ENCODE measurements at places on chromosomes 5 and 9.

- DNase-seq: peak; percentile 46
Observed at GRCh38 chr5:32942225-32942989, 231.3 kb downstream of the NPR3 start.

DNA sequence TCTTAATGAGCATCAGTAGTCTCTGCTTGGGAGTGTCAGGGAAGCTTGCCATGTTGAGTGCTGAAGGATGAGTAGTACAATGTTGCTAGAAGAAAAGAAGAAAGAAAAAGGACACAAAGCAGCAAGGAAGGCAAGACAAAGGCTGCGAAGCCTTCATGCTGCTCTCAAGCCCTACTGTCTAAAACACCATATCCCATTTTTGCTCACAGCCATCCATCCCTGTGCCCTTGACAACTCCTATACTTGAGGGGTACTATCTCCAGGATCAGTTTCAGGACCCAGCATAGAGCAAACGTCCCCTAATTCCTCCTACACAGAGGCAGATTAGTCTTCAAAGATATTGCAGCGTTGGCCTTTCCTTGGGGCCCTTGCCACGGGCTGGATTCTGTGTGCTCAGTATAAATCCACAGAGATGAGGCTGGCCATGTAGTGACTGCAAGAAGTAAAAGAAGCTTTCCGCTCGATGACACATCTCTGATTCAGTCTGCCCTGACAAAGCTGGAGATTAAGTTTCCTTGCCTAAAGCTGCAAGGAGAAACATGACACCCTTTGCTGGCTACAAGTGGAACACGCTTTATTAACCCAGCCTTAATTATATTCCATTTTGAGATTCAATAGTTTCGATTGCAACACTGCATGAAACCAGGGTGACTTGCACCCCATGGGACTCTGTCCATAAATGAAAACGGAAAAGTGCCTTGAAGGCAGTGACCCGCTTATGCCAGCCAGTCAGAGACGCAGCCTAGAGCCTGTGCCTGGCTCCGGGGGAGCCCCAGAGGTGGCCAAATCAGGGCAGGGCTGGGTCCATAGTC is 304.6 kb downstream of the ACTL7B start:
- DNase-seq: no peak

DNA sequence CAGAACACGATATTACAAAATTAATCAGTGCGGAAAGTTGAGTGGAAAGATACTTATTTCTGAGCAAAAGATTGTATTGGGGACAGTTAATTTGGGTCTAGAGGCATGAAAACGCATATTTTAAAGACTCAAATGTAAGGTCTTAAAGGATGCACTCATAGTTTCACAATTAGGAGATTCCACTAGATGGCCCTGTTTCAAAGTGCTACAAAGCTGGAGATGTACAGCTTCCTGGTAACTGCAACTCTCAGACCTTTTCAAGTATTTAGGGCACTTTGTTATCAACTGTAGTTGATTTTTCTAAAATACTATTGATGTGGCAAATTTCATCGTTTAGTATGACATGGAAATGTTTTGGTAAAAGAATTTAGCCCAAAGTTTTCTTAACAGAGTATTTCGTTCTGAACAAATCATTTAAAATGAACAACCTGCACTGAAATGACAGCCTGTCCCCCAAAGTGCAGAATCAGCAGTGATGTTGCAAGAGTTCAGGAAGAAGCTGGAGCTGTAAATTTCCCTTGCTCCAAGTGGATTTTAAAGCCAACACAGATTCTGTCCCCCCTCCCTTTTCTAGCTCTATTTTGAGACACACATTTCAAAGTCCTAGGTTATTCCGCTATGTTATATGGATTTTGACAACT is 16.2 kb upstream of the NDUFB6 start:
- peak; percentile 69 for DNase-seq

DNA sequence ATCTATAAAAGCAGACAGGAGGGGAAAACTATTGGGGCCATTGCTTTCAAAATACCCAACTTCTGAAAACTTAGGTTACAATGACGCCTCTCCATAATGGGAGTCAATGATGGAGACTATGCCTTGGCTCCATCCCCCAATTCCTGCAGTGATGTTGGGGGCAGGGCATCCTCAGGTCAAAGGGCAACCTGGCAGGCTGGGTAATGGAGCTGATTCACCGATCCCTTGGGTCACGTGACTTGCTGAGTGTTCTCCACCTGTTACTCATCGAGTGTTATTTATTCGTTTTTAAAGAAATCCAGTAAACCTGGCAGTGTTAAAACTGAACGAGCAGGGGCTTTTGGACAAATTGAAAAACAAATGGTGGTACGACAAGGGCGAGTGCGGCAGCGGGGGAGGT is 244.4 kb downstream of the FAM114A2 start:
- no peak for DNase-seq

- no peak for DNase-seq
Observed at GRCh38 chr9:114968671-114969070, 38.3 kb upstream of the TNFSF8 start.

DNA sequence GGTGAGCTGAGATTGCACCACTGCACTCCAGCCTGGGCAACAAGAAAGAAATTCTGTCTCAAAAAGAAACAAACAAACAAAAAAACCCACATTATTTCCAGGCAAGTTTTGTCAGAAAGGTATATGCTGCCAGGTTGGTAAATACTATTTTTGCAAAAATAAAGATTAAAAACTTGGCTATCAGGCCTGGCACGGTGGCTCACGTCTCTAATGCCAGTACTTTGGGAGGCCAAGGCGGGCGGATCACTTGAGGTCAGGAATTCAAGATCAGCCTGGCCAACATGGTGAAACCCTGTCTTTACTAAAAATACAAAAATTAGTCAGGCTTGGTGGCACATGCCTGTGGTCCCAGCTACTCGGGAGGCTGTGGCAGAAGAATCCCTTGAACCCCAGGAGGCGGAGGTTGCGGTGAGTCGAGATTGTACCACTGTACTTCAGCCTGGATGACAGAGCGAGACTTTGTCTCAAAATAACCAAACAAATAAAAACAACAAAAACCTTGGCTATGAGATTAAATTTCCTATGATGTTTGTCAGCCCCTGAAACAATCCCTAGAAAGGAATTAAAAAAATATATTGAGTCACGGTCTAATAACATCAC is 22.7 kb downstream of the AGXT2 start:
- DNase-seq: no peak

- DNase-seq: no peak
Observed at GRCh38 chr5:164578401-164578800, 1073.0 kb downstream of the MAT2B start.

DNA sequence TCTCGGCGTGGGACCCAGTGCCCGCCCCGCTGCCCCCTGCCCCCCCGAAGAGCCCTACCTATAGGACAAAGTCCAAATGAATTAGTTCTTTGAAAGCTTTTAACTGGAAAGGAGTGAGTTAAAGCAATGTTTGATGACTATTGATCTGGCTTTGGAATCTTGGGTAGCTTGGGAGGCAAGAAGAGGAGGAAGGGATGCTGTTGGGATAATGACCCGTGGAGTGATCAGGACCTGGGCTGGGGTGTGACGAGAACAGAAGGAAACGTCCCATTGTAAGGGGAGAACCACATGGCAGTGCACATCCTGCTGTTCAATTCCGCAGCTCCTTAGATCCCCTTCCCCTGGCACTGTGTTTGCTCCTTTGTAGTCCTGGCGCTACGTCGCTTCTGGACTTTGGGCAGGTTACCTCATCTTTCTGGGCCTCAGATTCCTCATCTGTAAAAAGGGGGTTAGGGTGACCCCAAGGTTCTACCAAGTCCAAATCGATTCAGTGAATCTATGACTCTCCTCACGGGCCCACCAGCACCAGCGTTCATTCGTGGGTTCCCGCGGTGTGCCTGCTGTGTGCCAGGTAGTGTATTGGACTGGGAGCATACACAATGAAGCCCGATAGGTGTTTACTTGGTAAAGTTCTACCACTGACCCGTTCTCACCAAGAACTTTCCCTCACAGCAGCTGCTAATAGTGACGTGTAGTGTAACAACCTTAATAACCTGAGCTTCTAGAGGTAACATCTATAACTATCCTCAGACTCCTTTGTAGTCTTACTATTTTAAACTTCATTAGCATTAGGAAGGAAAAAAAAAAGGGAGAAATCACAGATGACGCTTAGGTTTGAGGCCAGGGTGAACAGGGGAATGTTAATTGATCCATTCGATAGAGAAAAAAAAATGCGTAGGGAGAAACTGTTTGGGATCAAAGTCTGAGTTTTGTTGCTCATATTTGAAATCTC is 1.1 kb upstream of the NADK2 start:
- no peak for DNase-seq

DNA sequence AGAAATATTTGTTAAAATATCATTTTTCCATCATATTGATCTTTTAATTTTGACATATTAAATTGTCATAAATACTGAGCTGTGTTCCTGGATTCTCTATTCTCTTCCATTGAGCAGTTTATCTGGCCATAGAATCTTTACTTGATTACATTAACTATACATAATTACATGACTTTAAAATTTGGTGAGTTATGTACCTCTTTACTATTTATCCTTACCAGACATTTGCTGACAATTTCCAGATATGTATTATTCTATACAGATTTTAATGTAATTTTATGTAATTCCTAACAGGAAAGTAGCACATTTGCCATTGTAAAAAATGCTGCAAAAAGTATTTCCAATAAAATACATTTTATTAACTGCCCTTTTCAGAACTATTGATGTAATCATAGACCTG is 770.3 kb downstream of the KCTD16 start:
- DNase-seq: no peak

- DNase-seq: no peak
Observed at GRCh38 chr5:178108446-178108845, 4.9 kb upstream of the N4BP3 start.

GRCh38 chr9:112731971-112732370 is 14.1 kb upstream of the INIP start:
- DNase-seq: no peak

Measured in NCI-H526 (cell line).